Stimulated activated CD4-positive, alpha-beta T cell treated with anti-CD3 and anti-CD28 coated beads, Interleukin-1b, Interleukin-23, amount 100 ng/mL, for 1 hour (primary cell): ENCODE measurements at places on chromosomes 5 and 9.

GRCh38 chr9:99361817-99362216, 139.7 kb downstream of the SEC61B start:
- no peak for DNase-seq

- no peak for DNase-seq
These were observed 70.5 kb downstream of the MLLT3 start for GRCh38 chr9:20551835-20552234.

- no peak for DNase-seq
These were observed 368 bp downstream of the SH3TC2 start for GRCh38 chr5:149062371-149063016.

- no peak for DNase-seq
These were observed 138.5 kb downstream of the DCP2 start for GRCh38 chr5:113115061-113115460.

GRCh38 chr9:110602281-110602680, 22.7 kb upstream of the SVEP1 start:
- no peak for DNase-seq
